NB4 (cell line): ENCODE measurements at places on chromosomes 5 and 9.

- DNase-seq: peak; percentile 56
Measured at GRCh38 chr5:140800816-140801493, at the start of gene PCDHA3. Gene PCDHA3 (plus strand): TSS chr5:140801057.

- no peak for DNase-seq
Measured at GRCh38 chr5:32683125-32683524, 28.0 kb upstream of the NPR3 start.

- DNase-seq: no peak
Measured at GRCh38 chr5:53191548-53192165, 82.1 kb upstream of the MOCS2 start.

GRCh38 chr9:120446671-120447070, 133.3 kb downstream of the CDK5RAP2 start:
- DNase-seq: no peak

DNA sequence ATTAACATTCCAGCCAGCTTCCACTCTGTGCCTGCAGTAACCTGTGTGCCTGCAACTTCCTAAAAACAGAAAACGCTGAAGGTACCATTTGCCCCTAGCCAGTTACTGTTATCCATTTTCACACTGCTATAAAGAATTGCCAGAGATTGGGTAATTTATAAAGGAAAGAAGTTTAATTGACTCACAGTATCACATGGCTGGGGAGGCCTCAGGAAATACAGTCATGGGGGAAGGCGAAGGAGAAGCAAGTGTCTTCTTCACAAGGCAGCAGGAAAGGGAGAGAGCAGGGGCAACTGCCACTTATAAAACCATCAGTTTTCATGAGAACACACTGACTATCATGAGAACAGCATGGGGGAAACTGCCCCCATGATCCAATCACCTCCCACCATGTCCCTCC, 31.2 kb downstream of the PTCD2 start:
- DNase-seq: no peak

- peak; percentile 92 for DNase-seq
Measured at GRCh38 chr5:170363671-170364070, 25.5 kb downstream of the KCNMB1 start.

- no peak for DNase-seq
Measured at GRCh38 chr5:87195616-87196015, 72.1 kb upstream of the RASA1 start.

DNA sequence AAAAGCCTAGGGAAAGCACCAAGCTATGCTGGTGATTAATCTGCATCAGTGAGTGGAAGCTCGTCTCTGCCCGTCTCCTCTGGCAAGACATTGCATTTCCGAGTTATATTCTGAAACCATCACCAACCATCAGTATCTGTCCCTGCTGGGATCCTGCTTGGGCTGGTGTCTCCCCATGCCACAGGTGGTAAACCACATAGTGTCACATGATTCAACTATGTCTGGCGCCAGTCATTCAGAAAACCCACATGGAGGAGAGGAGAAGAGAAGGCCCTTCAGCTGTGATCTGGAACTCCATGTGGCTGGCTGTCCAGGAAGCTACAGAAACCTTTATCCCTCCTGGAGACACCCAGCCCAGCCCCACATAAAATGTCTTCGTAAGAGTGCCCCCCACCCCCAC, 4.8 kb downstream of the IL9 start:
- DNase-seq: no peak

- DNase-seq: peak; percentile 92
Measured at GRCh38 chr9:129028192-129028966, at the start of gene SH3GLB2. Gene SH3GLB2 (minus strand): TSS chr9:129028331. CDS start chr9:129028154, 177 bp downstream.

- DNase-seq: no peak
Measured at GRCh38 chr9:114034661-114035062, 43.4 kb downstream of the AMBP start.

DNA sequence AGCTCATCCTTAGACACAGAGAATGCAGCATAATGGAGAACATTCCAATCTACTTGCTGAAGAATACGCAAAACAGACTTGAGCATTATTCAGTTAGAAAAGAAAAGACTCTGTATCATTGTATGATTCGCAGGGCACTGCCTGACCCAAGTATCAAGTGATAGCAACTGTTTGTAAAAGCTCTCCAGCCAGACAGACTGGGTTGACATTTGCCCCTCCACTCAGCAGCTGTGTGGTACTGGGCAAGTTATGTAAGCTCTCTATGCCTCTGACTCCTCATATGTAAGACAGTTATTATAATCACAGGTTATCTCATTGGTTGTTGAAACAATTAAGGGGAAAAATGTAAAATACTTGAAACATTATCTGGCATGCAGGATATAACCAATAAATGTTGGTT, 505.0 kb downstream of the ELAVL2 start:
- DNase-seq: no peak

GRCh38 chr5:181220178-181220515, 2.9 kb upstream of the TRIM41 start:
- DNase-seq: no peak

DNA sequence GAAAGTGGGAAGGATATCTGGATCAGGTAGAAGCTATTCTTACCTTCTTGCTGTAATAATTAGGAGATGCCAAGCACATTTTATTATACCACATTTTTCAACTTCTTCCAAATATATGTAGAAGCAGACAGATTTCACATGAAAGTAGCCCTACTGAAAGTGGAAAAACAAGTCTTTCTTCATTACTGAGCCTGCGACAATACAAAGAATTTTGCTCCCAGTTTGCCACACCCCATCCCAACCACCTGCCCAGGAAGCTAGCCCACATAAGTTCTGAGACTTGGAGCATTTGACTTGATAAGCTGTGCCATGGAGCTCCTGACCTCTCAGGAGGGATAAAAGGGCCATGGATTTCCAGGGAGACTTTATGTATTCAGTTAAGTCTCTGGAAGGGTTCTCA, 249.1 kb upstream of the ADCY2 start:
- no peak for DNase-seq

GRCh38 chr5:38642189-38642911, 85.9 kb upstream of the LIFR start:
- DNase-seq: no peak

- peak; percentile 74 for DNase-seq
Measured at GRCh38 chr5:607541-608428, 4.4 kb upstream of the CEP72 start.

DNA sequence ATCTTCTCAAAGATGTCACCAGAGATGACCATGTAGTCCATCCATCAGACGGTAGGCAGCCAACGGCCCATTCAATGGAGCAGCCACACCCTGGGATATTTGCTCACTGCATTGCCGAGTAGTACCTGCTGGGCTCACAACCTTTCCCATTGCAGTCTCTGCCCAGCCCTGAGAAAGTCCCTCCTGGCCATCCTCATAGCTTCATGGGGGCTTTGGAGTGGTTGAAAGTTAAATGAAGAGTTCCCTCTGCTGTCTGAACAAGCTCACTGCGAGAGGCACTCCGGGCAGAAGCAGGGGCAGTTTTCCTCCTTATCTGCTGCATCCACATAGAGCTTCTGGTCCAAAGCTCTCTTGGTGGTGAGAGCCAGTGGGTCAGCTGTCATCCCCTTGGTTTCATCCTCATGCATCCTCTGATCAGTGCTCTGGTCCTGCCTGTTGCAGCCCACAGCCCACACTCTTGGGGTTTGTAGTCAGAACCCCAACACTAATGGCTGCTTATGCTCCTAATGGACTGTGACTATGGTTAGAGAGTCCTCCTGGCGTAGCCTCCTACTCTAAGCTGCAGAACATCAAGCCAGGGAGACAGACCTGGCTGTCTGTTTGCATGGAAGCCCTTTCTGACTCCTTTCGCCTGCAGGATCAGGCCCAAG, 23.3 kb downstream of the TNFSF8 start:
- peak; percentile 50 for DNase-seq

- peak; percentile 15 for DNase-seq
Measured at GRCh38 chr5:171990713-171991015, 15.8 kb downstream of the FBXW11 start.

- DNase-seq: no peak
Measured at GRCh38 chr5:130963798-130964197, 201.3 kb downstream of the HINT1 start.

- DNase-seq: no peak
Measured at GRCh38 chr5:179187681-179188575, 127.8 kb downstream of the ZNF354C start.

- DNase-seq: no peak
Measured at GRCh38 chr9:85331626-85332025, 410.1 kb downstream of the AGTPBP1 start.

DNA sequence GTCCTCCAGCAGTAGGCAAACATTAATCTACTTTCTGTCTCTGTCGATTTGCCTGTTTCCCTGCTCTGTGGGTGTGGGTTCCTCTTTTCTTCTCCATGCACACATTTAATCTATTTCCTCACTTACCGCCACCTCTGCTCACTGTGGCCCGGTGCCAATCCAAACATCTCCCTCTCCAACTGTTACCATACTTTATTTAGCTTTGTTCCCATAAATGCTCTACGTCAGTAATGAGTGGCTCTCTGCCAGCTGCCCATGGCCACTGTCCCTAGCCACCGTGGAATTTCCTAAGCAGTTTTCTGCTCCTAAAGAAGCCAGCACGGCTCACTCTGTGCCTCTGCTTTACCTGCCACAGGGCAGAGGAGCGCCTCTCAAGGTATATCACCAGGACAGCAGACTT, 19.5 kb upstream of the GOLPH3 start:
- DNase-seq: peak; percentile 90

GRCh38 chr5:58983526-58984452, 400.9 kb downstream of the RAB3C start:
- DNase-seq: no peak

GRCh38 chr9:137028263-137029057, 423 bp upstream of the ABCA2 start:
- peak; percentile 90 for DNase-seq

DNA sequence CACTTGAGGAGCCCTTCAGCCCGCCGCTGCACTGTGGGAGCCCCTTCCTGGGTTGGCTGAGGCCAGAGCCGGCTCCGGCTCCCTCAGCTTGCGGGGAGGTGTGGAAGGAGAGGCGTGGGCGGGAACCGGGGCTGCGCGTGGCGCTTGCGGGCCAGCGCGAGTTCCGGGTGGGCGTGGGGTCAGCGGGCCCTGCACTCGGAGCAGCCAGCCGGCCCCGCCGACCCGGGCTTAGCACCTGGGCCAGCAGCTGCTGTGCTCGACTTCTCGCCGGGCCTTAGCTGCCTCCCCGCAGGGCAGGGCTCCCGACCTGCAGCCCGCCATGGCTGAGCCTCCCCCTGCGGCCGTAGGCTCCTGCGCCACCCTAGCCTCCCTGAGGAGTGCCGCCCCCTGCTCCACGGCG, 6.2 kb upstream of the SHB start:
- no peak for DNase-seq

GRCh38 chr5:83337453-83338035, 134.0 kb upstream of the VCAN start:
- no peak for DNase-seq

DNA sequence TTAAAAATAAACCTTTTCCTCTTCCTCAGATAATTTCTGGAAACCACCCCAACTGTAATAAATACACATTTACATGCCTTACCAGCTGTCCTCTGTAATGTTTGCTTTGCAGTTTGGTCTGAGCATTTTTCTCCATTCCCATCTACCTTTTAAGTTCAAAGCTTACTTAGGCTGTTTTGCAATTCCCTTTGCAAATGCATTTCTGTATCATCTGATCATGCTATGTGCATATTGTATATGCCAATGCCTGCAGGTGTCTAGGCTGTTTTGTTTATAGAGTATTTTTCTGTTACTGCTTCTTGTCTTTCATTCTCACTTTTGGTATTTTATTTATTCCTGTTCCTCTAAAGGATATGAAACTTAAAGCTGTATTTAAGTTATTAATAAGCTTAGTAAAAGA, 86.3 kb downstream of the SLC44A1 start:
- DNase-seq: no peak

DNA sequence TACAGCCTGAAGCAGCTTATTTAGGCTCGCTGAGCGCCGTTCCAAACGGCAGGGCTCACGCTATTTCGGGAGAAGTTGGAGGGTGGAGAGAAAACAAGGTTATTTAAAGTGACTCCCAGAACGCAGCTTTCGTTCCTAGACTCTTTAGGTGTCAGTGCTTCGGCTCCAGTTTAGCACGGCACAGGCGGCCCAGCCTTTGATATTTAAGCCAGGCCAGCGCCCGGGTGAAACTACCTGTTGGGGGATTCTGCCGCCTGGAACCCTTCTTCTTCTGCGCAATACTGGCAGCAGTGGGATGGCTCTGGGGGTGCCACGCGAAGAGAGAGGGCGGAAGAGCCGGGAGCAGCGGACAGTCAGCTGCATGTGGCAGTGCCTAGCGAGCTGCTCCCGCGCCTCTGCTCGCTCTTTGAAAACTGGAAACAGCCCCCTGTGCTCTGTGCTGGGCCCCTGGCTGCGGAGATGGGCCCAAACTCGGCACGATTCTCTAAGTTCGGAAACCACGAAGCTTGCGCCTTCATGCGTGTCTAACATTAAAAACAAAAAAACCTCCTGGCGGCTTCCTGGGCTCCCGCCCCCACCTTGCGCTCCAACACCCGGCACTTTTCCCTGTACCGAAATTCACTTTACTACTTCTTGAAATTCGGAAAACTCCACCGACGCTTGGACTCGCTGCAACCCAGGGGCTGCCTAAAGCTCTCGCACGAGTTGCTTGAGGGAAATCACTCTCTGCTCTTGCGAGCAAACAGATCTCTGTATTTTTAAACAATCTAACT, 34.6 kb upstream of the NFIB start:
- DNase-seq: no peak

GRCh38 chr5:178323541-178323865, 90.9 kb upstream of the PHYKPL start:
- DNase-seq: no peak

DNA sequence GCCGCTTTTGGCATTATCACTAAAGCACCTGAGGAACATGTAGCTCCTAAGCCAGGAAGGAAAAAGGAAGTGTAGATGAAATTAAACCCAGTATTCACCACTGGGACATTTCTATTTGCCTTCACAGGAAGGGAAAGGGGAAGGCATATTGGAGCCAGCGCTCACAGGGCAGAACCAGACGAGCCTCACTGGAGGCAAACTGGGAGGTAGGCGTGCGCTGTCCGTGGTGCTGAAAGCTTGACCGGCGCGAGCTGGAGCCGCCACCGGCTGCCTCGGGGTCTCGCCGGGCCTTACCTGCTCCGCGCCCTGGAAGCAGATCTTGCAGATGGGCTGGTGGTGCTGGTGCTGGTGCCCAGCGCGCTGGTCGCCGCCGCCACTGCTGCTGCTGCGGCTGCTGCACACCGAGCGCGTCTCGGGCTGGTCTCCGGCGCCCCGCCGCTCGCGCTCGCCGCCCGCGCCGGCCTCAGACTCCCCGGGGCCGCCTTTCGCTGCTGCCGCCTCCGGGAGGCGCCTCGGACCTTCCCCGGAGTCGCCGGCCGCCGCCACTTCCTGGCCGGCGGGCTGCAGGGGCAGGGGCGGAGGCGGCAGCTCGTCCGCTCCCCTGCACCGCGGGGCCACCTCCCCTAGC, 732 bp downstream of the MARCHF11 start:
- DNase-seq: peak; percentile 28

DNA sequence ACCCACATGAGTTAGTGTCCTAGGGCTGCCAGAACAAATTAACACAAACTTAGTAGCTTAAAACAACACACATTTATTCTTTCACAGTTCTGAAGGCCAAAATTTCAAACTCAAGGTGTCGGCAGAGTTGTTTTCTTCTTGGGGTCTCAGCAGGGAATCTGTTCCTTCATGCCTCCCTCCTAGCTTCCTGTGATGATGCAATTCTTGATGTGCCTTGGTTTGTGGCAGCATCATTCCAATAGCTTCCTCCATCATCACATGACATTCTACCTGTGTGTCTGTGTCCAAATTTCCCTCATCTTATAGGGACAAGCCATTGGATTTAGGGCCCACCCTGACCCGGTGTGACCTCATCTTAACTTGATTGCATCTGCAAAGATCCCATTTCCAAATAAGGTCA, 12.2 kb upstream of the SLC25A48 start:
- DNase-seq: no peak

- peak; percentile 54 for DNase-seq
Measured at GRCh38 chr9:110048976-110049698, 158.8 kb downstream of the C9orf152 start.

GRCh38 chr9:21322911-21323461, 12.2 kb downstream of the KLHL9 start:
- peak; percentile 54 for DNase-seq
